ENCODE measurements at places on chromosomes 12 and 14.
A peak's percentile ranks its signal among the peaks of the same experiment; 100 is the strongest.

DNA sequence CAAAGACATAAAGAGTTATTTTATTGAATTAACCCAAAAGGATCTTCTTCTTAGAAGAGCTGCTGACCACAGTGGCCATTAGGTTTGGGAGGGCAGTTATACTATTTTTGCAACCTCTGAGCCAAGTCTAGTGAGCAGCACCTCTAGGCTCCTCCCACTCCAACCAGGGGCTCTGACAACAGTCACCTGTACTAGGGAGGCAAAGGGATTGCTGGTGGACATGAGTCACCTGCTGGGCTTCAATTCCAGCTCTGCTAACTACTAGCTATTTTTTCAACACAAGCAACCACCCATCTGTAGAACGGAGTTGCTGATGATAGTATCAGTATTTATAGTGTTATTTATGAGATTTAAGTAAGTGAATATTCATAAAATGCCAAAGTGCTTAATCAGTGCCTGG is 166.0 kb downstream of the KLHL28 start:
- DNase-seq: no peak

DNA sequence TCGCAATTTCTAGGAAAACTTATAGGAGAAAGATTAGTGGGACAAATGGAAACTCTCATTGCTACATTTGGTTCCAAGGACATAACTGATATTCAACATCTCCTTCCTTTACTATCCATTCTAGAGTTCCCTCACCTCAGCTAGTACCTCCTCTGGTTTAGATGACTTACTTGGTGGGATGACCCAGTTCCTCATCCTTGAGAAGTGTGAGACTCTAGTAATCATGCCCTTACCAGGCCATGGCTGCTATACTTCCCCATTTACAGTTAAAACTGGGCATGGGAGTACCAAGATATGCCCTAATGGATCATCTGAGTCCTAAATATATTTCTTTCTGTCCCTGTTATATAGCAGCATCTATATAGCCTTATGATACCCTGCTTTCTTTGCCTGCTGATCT is 58.1 kb downstream of the IFT81 start:
- no peak for DNase-seq

DNA sequence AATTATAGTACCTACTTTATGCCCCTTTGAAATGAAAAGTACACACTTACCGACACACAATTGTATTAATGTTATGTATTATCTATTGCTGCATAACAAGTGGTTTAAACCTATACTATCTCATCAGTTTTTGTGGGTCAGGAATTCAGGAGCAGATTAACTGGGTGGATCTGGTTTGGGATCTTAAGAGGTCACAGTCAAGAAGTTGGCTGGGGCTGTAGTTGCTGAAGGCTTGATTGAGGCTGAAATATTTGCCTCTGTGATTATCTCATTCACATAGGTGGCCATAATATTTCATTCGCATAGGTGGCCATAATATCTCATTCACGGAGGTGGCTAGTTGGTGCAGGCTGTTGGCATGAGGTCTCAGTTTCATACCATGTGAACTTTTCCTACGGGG is 5.7 kb downstream of the METTL25 start:
- DNase-seq: no peak

GRCh38 chr14:38929416-38929815 is 173.6 kb downstream of the SEC23A start:
- no peak for DNase-seq

- DNase-seq: peak; percentile 96
Measured at GRCh38 chr12:9813821-9814798, 13.2 kb upstream of the KLRF1 start.

DNA sequence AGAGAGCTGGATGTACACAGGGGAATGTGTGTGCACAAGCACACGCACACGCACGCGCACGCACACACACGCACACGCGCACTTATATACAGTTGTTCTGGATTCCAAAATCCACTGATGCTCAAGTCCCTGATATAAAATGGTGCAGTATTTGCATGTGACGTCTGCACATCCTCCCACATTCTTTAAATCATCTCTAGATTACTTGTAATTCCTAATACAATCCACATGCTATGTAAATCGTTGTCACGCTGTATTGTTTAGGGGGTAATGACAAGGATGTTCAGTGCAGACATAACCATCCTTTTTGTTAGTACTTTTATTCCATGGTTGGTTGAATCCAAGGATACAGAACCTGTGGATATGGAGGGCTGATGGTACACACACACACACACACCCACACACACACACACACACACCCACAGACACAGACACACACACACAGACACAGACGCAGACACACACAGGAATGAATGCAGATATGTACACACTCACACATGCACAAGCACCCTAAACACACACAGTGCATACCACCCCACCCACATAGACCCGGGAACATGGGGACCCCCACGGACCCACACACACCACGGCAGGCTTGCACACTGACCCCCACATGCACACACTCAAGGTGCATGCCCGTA is 188.5 kb upstream of the PRMT8 start:
- no peak for DNase-seq

- no peak for DNase-seq
Measured at GRCh38 chr12:129363041-129363440, 509.8 kb downstream of the GLT1D1 start.

- DNase-seq: no peak
Measured at GRCh38 chr14:94025720-94026119, 420 bp upstream of the OTUB2 start.

GRCh38 chr12:49669796-49670195 is 37.4 kb downstream of the FMNL3 start:
- DNase-seq: peak; percentile 24

DNA sequence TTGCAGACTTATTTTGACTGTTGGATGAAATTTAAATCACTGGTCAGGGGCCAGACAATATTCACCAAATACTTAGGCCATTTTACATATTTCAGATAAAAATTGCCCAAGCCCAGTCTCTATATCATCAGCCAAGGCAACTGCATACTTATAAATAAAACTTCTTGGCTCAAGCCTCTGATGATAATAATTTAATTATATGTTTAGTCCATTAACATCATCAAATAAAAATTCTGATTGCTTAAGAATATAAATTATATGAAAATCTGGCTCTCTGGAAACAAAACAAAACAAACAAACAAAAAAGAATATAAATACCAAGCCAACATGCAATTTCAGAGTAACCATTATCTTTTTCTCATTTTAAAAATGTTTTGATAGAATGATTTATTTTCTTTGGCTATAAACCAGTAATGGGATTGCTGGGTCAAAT is 165.2 kb downstream of the BTG1 start:
- no peak for DNase-seq

DNA sequence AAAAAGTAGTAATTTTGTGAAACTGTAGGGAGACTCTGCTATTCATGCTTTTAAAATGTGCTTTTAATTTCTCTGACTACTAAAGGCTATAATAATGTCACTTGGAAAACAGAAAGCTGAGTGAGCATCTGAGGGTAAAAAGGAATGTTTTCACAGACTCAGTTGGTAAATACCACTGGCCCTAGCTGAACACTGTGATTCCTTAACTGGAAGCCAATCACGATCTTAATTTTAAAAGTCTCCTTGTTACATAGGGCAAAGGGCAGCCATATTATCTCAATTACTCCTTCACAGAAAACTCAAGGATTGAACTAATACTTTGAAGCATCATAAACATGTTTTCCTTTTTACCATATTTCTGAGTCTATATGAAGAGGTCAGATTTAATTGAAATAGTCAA is 41.9 kb downstream of the PAWR start:
- DNase-seq: no peak

GRCh38 chr14:89296281-89296745 is 120.7 kb downstream of the FOXN3 start:
- DNase-seq: no peak

- DNase-seq: no peak
Measured at GRCh38 chr12:49959685-49960473, 1.8 kb upstream of the AQP5 start.

GRCh38 chr12:128459067-128459466 is 192.1 kb downstream of the TMEM132C start:
- no peak for DNase-seq

GRCh38 chr14:89249972-89250654 is 166.9 kb downstream of the FOXN3 start:
- DNase-seq: no peak

- no peak for DNase-seq
Measured at GRCh38 chr12:59322473-59322872, 273.4 kb upstream of the SLC16A7 start.

- no peak for DNase-seq
Measured at GRCh38 chr12:84764001-84764400, 148.6 kb downstream of the SLC6A15 start.

- DNase-seq: no peak
Measured at GRCh38 chr12:27488479-27488878, 35.5 kb upstream of the PPFIBP1 start.

DNA sequence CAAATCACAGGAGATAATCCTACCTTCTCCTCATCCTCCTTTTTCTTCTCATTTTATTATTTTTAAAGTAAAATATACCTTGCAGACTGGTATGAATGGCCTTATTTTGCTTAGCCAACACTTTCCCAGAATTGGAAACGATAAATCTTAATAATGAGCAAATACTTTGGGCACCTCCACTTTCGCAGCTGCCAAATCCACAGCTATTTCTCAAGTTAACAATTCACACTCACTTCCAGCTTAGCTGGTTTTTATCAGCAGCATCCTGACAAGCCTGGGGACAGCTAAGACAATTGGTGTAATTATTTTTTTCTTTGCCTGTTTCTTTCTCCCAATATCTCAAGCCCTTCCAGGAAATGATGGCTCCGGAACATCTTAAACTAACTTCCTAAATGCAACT is 867.5 kb upstream of the TMEM132C start:
- no peak for DNase-seq

DNA sequence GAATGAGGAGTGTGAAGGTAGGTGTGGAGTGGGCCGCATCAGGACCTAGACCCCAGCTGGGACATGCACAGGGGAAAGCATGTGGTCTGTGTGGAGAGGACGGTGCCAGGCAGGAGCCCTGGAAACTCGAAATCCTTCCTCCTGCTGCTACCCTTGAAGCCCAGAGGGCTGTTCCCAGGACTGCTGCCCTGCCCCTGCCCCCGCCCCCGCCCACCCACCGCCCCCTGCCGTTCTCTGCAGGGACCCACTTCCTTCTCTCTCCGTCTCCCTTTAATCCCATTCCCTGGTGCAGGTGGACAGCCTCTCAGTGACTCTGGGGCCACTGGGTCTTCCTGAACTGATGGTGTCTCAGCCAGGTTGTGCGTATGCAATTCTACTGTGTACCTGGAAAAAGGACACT is 8.0 kb downstream of the ITFG2 start:
- no peak for DNase-seq

- no peak for DNase-seq
Measured at GRCh38 chr12:40969796-40970195, 218.3 kb upstream of the PDZRN4 start.

GRCh38 chr12:93937812-93938211 is 210.6 kb upstream of the PLXNC1 start:
- DNase-seq: no peak

GRCh38 chr14:68402525-68403101 is 390.3 kb downstream of the ZFP36L1 start:
- no peak for DNase-seq

DNA sequence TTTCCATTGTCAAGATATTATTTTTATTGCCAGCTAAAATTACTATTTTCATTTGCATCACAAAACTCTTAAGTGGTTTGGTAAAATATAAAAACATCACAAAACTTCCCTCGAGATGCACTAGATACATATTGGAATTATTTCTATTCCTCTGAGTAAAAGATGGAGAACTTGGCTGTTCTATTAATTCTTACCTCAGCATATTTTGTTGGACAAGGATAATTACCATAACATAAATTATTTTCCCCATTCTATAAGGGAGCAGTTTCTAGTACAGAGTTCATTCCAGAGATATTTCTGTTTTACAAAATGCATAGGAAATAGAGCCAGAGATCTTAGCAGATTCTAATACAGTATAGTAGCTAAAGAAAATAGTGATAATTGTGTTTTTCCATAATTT is 42.6 kb upstream of the PTHLH start:
- DNase-seq: no peak

DNA sequence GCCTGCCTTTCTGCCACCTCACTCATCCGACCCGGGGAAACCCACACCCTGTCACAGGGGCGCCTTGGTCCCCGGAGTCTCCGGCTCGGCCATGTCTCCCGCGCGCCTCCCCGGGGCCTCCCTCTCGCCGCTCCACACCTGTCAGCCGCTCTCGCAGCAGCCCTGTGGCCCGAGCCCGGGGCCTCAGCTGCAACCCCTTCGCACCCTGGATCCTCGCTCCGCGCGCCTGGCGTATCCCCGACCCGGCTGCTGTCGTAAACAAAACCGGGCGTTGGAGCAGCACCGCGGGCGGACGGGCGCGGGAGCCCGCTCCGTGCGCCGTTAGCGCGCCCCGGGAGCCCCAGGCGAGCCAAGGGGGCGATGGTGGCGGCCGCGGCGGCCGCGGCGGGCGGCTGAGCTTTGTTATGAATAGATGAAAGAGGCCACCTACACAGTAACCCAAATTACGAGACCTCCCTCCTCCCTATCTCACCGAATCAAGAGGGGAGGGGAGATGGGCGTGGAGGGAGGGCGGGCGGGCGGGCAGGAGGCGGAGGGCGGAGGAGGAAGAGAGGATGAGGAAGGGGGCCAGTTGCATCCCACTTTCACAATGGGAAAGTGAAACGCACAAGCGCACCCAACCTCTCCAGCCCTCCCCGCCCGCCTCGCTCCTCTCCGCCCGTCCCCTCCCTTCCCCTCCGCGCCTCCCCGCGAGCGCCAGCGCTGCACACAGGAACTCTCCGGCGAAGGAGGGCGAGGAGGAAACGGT is at the start of gene PLXNC1:
Gene PLXNC1, plus strand, starts transcription at position 587 of the 748 bp plus-strand sequence. CDS start 395 bp downstream, outside the sequence.
- peak; percentile 84 for DNase-seq

DNA sequence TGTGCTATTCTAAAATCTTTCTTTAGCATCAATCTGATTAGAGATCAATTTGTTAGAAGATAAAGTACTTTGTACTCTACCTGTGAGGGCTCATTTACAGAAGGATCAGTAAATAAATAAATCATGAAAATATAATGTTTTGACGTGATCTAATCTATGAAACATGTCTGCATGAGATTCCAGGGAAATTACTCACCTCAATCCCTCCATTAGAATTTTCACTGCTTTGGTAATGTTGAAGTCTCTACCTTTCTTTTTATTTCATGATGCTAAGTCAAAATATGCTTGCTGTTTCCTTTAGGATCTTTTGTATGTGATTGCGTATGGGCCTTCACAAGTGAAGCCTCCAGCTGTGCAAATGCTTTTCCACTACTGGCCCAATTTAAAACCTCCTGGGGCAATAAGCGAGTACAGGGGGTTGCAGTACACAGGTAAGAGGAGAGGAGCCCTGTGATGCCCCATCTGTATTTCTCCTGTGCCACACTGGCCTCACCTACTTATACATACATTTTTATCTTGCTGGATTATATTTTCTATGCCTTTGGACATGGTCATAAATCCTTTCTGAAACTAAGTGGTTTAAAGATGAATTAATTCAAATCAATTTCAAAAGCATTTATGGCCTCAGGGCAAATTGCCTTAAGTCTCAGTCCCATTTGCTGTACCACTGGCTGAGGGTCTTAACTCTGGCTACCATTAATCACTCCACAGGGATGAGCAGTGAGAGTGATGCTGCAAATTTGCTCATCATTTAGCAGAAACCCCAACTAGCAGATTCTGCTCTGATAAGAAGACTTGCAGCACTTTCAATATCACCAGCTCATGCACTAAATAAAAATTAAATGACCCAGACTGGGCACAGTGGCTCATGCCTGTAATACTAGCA is 66.4 kb downstream of the UNC79 start:
- no peak for DNase-seq

- no peak for DNase-seq
Measured at GRCh38 chr14:70677341-70677740, 35.6 kb downstream of the TTC9 start.

All from activated CD4-positive, alpha-beta T cell treated with anti-CD3 and anti-CD28 coated beads for 36 hours (primary cell).